ENCODE measurements at places on chromosomes 3 and 15.

- DNase-seq, result no peak
These were observed 14.4 kb downstream of the FBLN2 start for GRCh38 chr3:13563321-13563720.

DNA sequence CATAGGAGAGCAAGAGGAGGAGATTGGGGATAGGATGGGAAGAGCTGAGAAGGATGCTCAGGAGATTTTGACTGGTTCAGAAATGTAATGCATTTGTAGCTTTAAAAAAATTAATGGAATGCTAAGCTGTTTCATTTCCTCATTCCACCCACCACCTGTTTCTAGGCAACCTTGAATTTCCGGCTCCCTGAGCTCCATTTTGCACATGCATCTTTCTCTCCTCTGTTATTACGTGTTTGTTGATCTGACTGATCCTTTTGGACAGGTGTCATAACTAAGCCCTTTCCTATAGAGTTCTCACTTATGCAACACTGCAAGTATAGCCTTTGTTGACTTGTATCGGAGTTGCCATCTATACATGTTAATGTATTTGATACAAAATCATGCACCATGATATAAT, 4.3 kb downstream of the TMPRSS7 start:
- no peak for DNase-seq

- DNase-seq, result no peak
These were observed 55.2 kb downstream of the IQSEC1 start for GRCh38 chr3:13018043-13018451.

DNA sequence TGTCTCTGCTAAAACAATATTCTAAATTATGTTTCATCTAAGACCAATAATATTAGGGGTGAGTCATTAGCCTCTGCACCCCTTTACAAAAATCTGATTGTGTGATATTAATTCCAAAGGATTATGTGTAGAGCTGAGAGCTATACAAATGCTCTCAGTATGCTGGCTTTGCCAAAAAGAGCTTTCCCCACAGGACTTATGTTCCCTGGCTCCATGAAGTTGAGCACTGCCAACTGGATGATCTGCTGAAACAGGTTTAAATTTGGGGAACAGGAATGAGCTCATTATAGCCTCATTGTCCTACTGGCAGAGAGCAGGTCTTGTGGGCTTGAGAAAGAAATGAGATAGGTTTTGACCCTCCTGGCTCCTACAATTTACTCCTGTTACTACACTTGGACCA, 347.8 kb upstream of the LMCD1 start:
- no peak for DNase-seq

GRCh38 chr15:80558631-80559319, 136.3 kb upstream of the ABHD17C start:
- no peak for DNase-seq

DNA sequence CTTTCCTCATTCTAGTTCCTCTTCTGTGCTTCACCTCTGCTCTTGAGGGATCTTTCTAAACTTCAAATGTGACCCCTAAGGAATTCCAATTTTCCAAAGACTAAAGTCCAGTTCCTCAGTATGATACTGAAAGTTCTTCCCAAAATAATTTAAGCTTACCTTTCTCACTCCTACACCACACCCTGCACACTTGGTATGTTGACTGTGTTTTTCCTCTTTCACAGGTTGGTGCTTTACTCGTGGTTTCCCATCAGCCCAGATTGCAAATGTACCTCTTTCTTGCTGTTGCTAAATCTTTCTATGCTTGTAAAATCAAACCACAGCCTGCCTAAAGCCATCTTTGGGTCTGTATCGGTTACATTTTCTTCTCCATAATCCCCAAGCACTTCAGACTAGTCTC, 30.5 kb upstream of the CLDN16 start:
- DNase-seq, result no peak

DNA sequence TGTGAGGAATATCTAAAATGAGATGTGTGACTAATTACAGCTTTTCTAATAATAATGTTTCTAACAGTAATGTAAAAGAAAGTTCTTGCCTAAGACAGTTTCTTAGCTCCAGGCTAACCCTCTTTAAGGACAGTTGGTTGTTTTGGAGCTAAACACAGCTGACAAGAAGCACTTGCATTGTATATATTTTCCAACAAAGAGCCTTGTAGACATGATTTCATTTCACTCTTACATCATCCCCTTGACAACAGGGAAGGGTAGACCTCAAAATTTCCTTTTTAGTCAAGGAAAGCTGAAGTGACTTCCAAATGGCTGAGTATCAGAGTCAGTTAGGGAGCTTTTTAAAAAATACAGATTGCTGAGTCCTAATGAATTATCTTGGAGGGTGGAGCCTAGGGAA, 4.1 kb downstream of the ARID3B start:
- DNase-seq, result no peak

GRCh38 chr3:38536671-38537070, 40.5 kb downstream of the EXOG start:
- no peak for DNase-seq

DNA sequence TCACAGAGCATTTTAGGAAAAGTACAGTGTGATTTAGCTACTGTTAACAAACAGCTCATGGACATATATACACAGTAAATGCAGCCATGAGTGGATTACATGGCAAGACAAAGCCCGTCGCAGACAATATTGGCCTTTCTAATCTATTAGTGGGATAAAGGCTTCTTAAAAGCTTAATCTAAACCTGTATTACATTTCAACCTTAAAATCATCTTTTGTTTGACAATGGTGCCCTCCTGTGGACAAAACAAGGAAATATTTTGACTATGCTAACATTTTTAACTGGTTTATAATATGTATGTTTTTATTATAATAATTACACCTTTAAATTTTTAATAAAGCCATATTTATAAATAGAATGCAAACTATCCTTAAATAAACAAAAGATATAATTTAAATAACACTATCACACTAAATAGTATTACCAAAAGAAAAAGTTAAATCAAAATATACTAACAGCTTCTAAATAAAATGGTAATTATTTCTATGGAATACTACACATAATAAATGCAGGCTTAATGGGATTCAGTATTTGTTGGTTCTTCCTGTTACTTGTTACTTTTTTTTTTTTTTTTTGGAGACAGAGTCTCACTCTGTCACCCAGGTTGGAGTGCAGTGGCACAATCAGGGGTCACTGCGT, 38.6 kb downstream of the TAFA4 start:
- DNase-seq, result no peak

DNA sequence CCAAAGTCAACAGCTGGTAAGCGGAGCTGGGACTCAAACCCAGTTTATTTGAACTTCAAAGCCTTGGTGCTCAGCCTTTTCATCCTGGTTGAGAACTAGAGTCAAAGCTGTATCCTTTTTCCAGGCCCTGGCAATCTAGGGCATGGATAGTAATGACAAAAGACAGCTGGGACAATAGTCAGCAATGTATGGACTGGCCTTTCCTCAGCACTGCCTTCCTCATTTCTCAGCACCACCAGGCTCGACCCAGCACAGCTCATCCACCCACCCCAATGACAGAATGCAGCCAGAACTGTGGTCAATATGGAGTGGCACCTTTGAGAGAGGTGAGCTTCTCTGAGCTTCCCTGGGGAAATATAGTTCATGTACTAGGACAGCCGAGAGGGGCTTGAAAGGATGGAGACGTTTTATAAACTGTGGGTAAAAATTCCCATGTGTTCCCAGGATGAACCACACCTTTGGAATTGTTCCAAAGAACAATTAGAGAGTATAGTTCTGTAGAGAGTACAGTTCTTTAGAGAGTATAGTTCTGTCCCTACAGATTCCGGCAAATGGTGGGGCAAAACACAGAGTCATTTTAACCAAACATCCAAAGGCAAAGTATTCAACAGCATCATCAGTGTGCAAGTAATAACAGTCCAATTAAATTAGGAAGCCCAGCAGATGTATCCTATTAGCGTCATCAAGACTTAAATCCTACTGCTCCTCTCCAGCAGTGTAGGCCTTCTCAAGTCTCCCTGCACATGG, 30.2 kb upstream of the IREB2 start:
- no peak for DNase-seq

DNA sequence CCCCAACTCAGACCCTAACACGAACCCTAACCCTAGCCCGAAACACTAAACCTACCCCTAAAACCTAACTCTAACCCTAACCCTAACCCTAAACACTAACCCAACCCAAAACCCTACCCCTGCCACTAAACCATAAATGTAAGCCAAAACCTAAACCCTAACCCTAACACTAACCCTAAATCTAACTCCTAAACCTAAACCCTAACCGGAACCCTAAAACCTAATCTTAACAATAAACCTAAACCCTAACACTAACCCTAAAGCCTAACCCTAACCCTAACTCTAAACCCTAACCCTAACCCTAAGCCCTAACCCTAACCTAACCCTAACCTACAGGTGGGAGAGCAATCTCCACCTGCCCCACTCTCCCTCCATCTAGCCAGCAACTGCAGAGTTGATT, 152.3 kb downstream of the OR4M2 start:
- no peak for DNase-seq

DNA sequence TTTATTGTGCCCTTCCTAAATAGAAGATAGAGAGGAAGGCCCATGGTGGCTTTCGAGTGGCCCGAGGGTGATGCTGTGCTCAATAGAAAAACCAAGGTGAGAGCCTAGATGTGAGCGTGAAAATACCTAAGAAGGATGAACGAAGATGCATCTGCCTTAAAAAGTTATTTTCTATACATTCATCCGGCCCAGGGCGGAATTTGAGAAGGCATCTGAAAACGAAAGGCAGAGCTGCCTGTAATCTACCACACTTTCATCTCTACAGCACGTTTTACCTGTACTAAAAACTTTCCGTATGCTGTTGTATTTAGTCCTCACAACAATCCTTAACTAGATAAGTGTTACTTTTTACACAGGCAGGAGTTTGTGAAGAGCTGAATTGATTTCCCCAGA, 1.4 kb downstream of the DUT start:
- no peak for DNase-seq
